ENCODE measurements at places on chromosomes 7 and 10.

DNA sequence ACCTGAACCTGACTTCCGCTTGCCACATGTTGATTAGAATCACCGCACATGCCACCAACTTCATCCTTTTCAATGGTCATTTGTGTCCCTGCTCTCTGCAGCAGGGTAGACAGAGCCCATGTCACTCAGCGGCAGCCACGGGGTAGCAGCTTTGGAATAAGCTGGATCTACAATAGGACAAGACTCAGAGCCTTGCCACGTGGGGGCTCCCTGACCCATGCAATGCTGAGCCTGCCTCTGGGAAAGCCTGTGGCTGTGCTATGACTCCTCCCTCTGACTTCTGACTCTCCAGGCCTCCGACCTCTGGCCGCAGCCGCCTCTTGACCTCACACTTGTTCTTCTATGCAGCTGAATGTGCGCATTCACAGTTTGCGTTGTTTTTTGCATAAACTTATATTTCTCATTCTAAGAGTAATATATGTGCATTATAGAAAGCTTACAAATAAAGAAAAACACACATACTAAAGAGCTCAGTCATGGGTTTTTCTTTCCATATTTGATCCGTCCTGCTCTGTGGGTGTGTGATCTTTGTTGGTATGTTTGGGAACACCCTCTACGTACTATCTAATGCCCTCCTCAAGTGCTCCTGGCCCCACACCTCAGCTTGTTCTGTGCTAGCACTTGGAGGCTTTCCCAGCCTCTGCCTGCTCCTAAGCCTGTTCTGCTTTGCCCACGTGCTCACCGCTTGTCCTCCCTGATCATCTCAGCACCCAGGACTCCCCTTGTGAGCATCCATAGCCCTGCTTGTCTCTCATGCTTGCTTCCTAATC is 198.0 kb upstream of the MKI67 start:
- DNase-seq: no peak

DNA sequence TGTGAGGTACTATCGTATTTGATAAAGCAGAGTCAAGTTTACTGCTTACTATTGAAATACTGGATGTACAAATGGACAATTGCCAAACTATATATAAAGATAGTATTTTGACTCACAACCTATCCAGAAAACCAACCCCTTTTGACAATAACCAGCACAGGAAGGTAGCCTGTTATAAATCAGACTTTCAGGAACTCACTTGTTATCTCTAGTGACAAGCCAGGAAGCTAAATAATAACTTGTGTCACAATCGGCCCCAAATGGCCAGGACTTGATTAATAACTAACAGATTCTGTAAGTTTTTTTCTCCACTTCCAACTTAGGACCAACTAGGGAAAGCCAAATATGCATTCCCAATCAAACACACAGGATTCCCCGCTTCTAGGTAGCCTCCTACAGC is 38.8 kb upstream of the SLC35G1 start:
- no peak for DNase-seq

DNA sequence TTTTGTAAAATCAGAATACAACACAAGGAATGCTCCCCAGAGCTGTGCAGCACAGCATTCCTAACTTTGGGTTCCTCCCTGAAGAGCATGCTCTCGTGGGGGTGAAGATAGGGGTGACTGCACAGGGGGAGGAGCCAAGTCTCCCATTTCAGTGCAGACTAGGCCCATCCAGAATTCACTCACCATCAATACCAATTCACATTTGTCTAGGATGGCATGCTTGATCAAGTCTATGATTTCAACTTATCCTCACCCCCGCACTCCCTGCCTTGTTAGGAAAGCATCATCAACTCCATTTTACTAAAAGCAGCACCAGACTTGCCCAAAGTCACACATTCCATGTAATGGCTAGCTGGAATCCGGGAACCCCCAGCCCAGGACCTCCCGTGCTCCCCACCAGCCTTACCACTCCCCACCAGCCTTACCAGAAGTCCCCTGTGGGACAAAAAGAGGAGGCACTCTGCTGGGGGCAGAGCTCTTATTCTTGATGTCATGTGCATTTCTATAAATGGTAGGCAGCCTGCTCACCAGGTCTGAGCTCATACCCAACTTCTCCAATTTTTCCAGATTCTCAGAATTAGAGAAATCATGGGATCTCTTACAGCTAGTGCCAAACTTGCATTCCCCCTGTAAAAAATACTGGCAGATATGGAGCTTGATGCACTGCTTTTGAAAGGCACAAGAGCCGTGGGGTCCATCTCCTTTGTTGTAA is 6.2 kb downstream of the PARP12 start:
- DNase-seq: no peak

GRCh38 chr10:11909618-11910017 is 86.5 kb downstream of the PROSER2 start:
- no peak for DNase-seq

DNA sequence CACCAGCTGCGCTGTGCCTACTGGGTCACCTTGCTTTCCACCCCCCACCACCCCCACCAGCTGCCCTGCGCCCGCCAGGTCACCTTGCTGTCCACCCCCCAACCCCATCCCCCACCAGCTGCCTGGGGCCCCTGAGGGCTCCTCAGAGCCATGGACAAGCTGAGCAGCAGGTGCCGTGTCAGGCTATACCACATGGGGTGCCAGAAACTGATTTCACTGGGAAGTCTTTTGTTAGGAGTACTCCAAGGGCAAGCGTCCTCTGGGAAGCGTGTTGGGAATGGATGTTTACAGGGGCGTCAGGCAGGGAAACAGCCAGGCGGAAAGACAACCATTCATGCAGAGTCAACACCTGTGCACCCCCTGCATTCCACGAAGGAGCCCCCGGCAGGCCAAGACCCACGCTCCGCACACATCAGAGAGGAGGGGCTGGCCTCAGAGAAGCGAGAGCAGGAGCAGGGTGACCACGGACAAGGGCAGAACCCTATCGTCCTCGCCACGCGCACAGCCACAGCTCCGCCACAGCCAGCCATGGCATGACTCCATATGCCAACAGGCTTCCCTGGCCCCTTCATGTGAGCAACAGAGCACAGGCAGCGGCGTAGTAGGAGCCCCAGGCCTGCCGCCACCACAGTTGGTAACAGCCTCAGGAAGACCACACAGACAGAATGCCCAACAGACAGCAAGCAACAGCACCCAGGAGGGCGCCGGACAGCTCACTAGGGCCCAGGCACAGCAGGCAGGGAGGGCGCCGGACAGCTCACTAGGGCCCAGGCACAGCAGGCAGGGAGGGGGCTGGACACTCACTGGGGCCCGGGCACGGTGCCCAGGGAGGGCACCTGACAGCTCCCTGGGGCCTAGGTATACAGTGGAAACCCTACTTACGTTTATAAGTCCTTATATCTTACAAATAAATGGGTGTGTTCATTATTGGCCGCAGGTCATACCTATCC is 180.8 kb downstream of the MAD1L1 start:
- DNase-seq: no peak

GRCh38 chr10:6458814-6459213 is 121.3 kb downstream of the PRKCQ start:
- DNase-seq: no peak

DNA sequence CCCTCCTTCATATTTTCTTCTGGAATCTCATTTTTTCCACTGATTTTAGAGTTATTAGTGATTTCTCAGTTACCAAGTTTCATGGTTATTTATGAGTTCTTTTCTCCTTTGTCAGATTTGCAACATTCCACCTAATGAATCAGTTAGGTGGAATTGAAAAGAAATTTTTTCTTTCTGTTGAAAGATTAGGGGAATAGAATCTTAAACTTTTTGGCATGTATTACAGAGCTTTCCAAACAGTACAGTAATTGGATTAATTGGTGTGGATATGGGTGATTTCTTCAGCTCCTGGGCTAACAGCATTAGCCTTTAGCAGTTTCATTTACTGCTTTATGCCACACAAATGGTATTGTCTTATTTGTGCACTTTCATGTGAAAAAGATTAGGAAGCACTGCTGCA is 17.0 kb downstream of the STAM start:
- DNase-seq: no peak

- no peak for DNase-seq
Observed at GRCh38 chr10:59376846-59377245, 14.5 kb upstream of the FAM13C start.

DNA sequence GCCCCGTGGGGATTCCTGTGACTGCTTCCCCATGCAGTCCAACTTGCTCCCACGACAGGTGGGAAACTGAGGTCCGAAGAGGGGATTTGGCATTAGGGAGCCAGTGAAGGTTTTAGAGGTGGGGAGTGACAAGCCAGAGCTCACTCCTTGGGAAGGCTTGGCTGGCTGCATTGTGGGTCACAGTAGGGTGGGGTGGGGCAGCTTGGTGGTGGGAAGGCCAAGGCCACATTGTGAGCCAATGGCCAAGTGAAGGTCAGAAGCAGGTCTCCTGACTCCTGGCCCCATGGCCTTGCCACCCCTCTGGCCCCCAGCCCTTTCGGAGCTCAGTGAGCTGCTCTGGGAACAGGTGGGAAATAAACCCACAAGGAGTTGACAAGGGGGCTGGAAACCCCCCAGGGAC is 2.5 kb downstream of the C10orf105 start:
- DNase-seq: no peak

DNA sequence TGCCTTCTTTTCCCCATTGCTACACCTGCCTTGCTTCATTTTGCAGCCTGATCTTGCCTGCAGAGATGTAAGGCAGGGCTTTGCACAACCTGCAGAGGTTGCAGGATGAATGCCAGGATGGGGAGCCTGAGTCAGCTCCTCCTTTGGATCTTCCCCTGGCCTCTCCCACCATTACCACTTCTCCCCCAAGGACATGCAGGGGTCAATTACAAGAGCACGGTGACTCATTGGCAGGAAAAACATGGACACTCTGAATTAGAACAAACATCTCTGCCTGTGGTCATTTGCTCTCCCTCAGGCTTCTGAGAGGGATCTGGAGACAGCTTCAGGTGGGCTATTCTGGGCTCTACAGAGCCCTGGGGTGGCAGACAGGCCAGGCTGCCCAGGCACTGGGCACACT is 89.2 kb downstream of the HERPUD2 start:
- DNase-seq: no peak

DNA sequence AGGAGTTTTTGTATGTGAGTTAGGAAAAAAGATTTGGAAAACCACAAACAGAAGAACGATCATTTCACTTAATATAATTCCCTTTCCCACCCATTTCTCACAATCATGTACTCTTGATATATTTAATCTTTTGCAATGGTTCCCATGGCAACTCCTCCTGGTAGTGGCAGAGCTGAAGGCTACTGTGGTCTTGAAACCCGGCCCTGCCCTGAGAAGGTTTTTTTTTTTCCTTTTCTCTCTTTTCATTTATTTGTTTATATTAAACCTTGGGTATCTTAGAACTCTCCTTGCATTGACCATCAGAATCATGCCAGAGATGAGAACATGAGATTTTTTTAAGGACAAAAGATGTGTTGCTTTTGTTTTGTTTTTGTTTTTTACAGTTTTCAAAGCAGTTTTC is 566.1 kb upstream of the NRP1 start:
- no peak for DNase-seq

- no peak for DNase-seq
Observed at GRCh38 chr10:79320316-79320715, 27.0 kb upstream of the PPIF start.

DNA sequence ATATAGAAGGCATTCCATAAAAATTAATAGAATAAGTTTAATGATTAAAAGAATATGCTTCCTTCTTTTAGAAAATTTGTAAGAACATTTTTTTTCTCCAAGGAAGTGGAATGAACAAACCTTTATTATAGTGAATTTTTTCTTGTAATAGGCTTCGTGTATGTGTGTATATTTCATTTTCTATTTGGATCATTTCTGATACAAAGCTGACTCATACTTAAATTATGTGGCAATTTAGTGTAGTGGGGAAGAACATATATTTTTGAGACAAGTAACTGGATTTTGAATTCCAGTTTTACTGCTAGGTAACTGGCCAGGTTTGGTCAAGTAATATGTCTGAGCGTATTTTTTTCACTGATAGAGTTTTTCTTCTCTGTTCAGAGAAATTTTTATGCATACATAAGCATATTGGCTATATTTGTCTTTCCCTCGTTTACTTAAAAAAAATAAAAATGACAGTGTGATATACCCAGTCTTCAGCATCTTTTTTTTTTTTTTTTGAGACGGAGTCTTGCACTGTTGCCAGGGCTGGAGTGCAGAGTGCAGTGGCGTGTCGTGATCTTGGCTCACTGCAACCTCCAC is 50.8 kb downstream of the CDK13 start:
- DNase-seq: no peak

DNA sequence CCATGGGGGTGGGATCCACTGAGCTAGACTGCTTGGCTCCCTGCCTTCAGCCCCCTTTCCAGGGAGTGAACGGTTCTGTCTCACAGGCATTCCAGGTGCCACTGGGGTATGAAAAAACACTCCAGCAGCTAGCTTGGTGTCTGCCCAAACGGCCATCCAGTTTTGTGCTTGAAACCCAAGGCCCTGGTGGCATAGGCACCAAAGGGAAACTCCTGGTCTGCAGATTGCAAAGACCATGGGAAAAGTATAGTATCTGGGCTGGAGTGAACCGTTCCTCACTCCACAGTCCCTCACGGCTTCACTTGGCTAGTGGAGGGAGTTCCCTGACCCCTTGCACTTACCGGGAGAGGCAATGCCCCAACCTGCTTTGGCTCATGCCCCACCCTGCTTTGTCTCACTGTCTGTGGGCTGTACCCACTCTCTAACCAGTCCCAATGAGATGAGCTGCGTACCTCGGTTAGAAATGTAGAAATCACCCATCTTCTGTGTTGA is 62.7 kb downstream of the PPP1R9A start:
- DNase-seq: no peak

GRCh38 chr10:13340626-13341376 is 7.3 kb downstream of the SEPHS1 start:
- no peak for DNase-seq

DNA sequence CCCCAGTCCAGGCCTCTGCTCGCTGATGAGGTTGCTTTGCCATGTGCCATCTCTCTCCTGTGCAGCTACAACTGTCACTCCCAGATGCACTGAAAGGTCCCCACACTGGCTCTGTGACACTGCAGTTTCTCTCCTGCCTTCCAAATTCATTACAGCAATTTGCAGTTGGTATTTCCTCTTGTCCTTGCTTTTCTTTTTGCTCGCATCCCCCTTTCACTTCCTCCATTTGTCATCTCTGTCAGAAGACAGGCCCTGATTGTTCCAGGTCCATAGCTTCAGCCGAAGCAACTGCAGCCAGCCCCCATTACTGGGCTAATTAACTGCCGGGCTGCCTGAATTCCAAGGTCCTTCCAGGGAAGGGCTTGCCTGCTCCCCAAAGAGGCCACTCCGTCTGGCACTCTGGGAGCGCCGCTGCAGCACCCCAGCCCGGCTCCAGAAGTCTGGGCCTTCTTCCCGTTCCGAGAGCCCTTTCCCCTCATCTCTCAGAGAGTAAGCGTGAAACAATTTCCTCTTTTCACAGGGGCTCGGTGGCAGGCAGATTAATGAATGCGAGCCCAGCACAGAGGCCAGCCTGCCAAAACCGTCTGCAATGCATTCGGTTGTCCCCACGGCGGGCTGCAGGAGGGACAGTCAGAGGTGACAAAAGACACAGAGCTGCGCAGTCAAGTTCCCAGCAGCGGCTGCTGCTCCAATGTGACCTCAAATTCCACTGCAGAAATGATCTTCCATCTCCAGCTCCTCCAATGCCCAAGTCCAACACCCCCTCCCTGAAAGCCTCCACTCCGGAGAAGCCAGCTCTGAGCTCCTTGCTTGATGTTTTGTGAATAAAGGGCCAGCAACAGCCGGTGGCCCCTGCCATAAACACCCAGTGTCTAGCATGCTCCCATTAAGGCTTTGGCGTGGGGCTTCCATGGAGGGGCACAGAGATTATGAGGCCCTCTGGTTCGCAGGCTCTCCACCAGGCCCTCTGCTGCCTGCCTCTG is 279.4 kb upstream of the HABP2 start:
- DNase-seq: no peak

Measured in T-helper 2 cell (primary cell).